ENCODE measurements at places on chromosomes 12 and 14.
A peak's percentile ranks its signal among the peaks of the same experiment; 100 is the strongest.

GRCh38 chr12:47813511-47814196, 6.0 kb downstream of the HDAC7 start:
- no peak for DNase-seq

- no peak for DNase-seq
Observed at GRCh38 chr14:69754487-69754886, 12.5 kb upstream of the SRSF5 start.

DNA sequence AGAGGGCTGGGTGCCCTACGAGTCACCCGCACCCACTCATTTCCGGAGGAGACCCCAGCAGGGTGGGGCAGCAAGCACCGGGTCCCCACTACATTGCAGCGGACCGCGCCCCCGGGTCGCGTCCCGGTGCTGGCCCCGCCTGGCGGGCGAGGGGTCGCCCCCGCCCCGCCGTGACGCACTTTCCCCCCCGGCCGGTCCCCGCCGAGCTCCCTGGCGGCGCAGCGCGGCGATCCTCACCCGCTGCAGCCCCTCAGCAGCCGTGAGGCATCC, 106.1 kb downstream of the PRICKLE1 start:
- DNase-seq, result no peak

GRCh38 chr12:90562671-90563070, 392.3 kb downstream of the CCER1 start:
- no peak for DNase-seq

GRCh38 chr12:130552483-130552996, 163.6 kb downstream of the RIMBP2 start:
- DNase-seq, result no peak

- no peak for DNase-seq
Observed at GRCh38 chr12:107610021-107610859, 75.4 kb upstream of the PWP1 start.

- DNase-seq, result no peak
Observed at GRCh38 chr14:45633220-45633984, 380.4 kb upstream of the MIS18BP1 start.

GRCh38 chr14:68345738-68346137, 447.1 kb downstream of the ZFP36L1 start:
- DNase-seq, result no peak

DNA sequence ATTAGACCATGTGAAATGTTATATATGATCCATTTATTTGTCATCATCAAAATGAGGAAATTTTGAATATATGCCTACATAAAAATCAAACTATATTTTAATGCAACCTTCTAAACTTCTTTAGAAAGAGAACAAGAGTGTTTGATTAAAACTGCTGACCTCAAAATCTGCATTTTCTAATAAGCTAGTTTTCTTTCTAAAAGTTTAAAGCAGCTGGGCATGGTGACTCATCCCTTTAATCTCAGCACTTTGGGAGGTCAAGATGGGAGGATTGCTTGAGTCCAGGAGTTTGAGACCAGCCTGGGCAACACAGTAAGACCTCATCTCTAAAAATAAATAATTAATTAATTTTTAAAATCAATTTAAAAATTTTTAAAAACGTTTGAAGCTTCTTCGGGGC, 36.2 kb downstream of the GNPTAB start:
- DNase-seq, result no peak

GRCh38 chr14:41607304-41607775, 664 bp downstream of the LRFN5 start:
- no peak for DNase-seq

DNA sequence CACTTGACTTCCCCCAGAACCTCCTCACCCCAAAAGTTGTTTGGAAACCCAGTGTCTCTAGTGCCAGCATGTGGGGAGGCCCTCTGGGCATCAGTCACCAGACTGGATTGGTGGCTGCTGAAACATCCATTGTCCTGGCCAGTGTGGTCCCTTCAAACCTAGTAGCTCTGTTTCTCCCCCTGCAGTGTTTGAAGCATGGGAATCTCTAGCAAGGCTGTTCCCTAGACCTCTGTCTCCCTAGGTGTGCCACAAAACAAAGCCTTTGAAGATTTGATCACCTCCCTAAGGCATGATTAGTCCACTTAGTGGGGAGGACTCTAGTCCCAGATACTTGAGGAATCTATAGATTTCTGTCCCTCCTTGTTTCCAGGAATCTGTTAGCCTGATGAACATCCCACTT, 60.3 kb downstream of the ARF6 start:
- no peak for DNase-seq

GRCh38 chr12:82857911-82858533, 171.3 kb downstream of the TMTC2 start:
- DNase-seq, result no peak

- no peak for DNase-seq
Observed at GRCh38 chr12:79929065-79929464, 5.8 kb downstream of the PPP1R12A start.

GRCh38 chr12:60494244-60494643, 898.4 kb downstream of the SLC16A7 start:
- DNase-seq, result no peak

GRCh38 chr12:110670161-110670701, 18.7 kb downstream of the HVCN1 start:
- no peak for DNase-seq

GRCh38 chr12:90987520-90987919, 17.3 kb downstream of the EPYC start:
- DNase-seq, result no peak

- no peak for DNase-seq
Observed at GRCh38 chr14:73889376-73889775, 2.7 kb downstream of the ZNF410 start.

DNA sequence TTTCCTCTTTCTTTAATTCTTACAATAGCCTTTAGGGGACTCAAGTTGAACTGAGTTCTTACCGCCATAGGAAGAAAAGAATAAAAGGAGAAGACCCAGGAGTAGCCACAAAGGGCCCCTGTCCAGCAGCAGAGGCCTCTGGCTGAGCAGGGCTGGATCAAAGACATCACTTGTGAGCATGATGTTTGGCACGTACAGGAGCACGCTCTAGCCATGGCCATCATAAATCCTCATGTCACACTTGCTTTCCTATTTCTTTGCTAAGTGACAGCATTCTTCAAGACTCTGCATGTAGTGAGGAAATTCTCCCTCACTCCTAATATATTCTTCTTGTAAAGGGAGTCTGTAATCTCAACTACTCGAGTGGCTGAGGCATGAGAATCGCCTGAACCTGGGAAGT, 15.7 kb downstream of the CLEC4C start:
- no peak for DNase-seq

- no peak for DNase-seq
Observed at GRCh38 chr12:23550753-23551152, 398.7 kb downstream of the SOX5 start.

GRCh38 chr12:31687101-31687527, 27.6 kb downstream of the ETFBKMT start:
- DNase-seq, result no peak

GRCh38 chr12:79932357-79932756, 2.5 kb downstream of the PPP1R12A start:
- no peak for DNase-seq

DNA sequence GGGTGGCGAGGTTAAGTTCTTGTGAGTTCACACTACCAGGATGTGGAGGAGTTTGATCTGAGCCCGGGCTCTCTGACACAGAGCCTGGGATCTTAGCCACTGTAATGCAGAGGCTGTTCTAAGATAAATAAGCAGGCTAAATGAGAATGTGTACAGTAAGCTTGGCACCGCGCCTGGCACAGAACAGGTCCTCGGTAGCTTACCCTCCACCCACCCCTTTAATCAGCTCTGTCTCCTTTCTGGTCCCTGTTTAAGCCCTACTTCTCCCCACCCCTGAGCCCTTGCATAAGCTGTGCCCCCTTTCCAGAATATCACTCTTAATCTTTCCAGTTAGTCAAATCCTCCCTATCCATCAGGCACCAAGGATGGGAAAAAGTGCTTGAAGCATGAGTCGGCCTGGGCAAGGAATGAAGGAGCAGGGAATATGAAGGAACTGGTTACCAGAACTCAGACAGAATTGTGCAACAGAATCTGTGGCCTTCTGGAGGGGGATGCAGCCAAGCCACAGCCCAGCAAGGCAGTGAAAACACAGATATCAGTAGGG, 32.8 kb upstream of the CMKLR1 start:
- no peak for DNase-seq

GRCh38 chr12:89796798-89797382, 88.3 kb upstream of the ATP2B1 start:
- DNase-seq, result no peak

GRCh38 chr12:130569521-130569920, 146.6 kb downstream of the RIMBP2 start:
- no peak for DNase-seq

DNA sequence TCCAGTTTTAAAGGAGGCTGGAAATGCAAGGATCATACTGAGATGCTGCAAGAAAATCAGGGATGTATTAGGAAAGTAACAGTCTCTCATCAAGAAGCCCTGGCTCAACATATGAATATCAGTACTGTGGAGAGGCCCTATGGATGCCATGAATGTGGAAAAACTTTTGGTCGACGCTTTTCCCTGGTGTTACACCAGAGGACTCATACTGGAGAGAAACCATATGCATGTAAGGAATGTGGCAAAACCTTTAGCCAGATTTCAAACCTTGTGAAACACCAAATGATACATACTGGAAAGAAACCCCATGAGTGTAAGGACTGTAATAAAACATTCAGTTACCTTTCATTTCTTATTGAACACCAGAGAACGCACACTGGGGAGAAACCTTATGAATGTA, 24.5 kb downstream of the ZNF891 start:
- no peak for DNase-seq

DNA sequence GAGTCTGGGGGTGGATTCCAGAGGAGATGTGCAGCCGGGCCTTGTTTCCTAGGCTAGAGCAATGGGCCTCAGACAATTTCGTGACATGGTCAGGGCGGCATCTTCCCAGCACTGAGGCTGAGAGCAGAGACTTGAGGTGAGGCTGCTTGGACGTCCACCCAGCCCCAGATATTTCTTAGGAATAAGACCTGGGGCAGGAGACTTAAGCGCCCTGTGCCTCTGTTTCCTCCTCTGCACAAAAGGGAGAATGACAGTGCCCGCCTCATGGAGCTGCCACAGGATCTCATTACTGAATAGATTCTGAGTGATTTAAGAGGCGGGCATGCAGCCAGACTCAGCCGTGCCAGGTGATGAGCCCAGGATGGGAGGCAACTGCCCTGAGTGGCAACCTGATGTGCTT, 297.9 kb upstream of the SFSWAP start:
- no peak for DNase-seq

DNA sequence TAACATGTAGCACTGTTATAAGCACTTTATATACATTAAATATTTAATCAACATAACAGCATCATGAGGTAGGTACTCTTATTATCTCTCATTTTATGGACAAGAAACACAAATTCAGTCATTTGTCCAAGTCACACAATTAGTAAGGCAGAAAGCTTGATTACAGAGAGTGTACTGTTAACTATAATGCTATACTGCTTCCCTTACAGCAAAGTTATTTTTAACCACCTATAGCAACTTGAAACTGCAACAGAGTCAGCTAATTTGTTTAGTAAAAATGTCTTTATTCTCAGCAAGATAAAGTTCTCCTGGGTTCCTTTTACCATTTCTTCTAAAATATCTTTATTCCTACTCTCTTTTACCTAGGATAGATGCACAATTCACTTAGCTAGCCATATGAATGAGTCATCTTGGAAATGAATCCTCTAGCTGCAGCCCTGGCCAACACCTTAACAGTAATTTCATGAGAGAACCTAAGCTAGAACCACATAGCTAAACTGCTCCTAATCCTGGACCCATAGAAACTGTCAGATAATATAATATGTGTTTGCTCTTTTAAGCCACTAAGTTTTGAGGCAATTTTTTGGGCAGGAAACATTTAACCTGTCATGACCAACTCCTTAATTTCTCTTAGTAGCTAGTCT, 90.2 kb upstream of the HECTD1 start:
- DNase-seq, result no peak

GRCh38 chr12:53844994-53845844, 93.4 kb upstream of the HOXC13 start:
- DNase-seq, result no peak

DNA sequence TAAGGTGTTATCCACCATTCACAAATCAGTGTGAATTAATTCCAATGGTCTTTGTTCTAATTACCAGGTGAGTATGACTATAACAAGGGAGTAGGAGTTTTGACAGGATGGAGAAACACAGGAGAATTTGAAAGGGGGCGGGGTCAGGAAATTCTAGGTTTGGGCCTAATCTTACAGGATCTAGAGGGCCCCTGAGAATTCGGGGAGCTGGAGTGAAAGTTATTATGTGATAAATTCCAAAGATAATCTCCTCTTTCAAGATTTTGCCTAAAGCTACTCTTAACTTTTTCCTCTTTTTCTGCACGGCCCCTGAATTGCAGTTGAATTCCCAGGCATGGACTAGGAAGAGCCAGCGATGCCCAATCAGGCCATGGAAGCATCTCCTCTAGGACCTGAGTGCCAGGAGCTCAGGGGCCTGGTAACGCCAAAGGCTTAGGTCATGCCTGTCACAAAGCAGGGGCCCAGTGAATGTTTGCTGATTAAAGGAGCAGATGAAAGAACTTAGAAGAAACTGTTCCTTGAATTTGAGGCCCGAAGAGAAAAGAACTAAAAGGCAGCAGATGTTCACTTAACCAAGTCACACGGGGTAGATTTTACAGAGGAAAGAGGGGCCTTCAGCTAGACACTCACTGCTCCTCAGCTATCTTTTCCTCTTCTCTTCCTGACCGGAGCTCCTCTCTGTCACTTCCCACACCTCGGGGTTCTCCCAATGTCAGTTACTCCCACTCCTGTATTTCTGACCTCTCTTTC, 195.5 kb downstream of the PPM1H start:
- no peak for DNase-seq

GRCh38 chr14:96217376-96217913, 12.8 kb downstream of the BDKRB2 start:
- DNase-seq, result no peak

DNA sequence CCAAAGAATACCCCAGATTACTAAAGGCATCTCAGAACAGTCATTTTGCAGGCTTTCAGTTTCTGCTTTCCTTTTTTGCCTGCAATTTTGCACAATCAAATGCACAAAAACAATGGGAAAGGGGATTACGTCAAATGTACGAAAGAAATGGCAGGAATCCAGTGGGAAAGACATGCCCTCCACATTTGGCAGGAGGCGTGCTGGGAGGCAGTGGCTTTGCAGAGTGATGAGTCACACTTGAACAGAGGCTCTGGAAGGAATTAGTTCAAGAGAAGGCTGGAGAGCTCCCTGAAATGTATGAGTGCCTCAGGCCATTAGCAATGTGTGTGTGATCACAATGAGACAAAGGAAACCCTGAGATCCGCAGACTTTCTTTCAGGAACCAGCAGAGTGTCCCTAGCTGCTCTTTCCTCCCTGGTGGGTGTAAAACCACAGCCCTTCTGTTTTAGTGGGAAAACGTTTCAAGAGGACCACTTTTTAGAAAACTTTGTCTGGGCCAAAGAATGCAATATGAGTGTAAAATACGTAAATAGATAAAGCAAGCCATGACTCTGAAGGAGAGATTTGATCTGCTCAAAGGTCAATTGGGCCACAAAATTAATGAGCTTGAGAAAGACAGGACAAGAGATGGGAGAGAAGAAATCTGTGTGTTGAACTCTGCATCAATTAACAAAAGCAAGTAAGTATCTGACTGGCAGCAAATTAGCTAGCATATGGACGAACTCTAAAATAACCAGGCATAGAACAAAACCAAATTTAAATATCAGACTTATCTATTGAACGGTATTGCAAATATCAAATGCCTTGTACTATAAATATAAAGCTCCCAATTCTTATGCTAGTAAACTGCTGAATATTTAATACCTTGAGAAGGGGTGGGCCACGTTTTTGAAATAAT, 155.4 kb upstream of the PDE3A start:
- DNase-seq, result peak; percentile 66

Data from GOT3 (cell line).